ENCODE measurements at places on chromosomes 13 and 19.

- no peak for DNase-seq
These were observed 16.3 kb upstream of the DNMT1 start for GRCh38 chr19:10211061-10211460.

- no peak for DNase-seq
These were observed 279.3 kb downstream of the MZT1 start for GRCh38 chr13:72448082-72448481.

DNA sequence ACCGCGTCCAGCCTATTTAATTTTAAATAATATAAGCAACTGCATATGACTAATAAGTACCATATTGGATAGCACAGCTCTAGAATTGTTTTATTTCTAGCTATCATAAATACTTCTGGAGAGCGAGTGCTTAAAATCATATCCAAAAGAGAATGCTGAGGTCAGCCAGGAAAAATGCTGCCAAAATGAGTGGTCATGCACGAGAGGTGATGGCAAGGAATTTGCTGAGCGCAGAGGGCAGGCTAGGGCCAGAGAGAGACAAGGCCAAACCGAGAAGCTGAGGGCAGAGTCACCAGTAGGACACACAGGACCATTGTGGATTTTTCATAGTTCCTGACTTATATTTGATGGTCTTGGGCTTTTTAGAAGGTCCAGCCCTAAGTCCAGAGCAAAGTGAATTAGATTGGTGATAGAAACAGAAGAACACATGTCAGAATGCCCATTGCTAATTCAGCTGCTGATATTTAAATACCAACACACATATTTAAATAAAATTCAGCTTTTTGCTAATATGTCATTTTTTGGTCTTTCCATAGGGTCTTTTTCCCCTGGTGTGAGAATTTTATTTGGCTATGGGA lies 33.6 kb upstream of the UBL3 start:
- DNase-seq = no peak

DNA sequence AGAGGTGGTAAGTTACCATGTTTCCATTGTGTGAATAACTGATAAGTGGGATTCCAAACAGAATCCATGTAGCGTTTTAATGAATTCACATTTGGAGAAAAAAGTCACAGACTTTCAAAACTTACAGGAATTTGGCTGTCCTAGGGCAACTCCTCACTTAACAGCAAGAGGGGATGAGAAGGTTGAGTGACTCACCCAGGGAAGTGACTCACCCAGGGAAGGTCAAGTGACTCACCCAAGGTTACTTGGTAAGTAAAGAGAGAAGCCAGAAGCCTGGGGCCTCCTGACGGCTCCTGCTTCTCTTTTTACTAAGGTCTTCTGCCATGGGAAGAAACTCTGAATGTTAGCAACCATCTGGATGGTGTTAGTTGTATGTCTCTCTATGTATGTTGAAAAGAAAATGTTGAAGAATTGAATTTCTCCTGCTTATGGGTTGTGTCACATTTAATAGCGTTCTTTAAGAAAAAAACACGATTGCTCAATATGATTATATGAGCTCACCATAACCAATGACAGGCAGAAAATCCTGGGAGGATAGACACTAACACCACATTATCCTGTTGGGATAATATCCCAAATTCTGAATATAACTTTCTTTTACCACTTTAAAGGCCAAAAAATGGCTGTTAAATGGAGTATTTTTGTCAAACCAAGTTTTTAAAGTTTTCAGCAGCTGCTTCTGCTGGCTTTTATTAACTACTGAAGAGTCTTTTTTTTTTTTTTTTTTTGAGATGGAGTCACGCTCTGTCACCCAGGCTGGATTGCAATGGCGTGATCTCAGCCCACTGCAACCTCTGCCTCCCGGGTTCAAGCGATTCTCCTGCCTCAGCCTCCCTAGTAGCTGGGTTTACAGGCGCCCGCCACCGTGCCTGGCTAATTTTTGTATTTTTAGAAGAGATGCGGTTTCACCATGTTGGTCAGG lies 195.6 kb downstream of the GGACT start:
- peak; percentile 13 for DNase-seq

GRCh38 chr13:113078902-113079780 lies 26.4 kb upstream of the F7 start:
- no peak for DNase-seq

GRCh38 chr13:113164492-113164891 lies 6.0 kb downstream of the PROZ start:
- no peak for DNase-seq

GRCh38 chr19:4103080-4103433 lies 20.9 kb downstream of the MAP2K2 start:
- no peak for DNase-seq

DNA sequence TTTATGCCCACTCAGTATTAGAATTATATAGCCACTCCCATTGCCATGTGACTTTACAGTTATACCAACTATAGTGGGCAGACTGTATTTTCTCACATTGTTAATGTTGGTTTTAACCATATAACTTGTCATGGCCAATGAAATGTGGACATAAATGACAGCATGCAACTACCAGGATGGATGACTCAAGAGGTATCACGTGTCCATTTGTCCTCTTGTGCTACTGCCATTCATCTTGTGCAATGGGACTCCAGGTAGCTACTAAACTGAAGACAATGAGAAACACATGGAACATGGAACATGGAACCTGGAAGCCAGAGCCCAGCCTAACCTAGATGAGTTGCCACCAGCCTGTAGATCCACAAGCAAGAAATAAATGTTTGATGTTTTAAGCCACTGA lies 242.7 kb upstream of the IPO5 start:
- DNase-seq = no peak

- no peak for DNase-seq
These were observed 1738.2 kb upstream of the MIR17HG start for GRCh38 chr13:89609318-89609717.

DNA sequence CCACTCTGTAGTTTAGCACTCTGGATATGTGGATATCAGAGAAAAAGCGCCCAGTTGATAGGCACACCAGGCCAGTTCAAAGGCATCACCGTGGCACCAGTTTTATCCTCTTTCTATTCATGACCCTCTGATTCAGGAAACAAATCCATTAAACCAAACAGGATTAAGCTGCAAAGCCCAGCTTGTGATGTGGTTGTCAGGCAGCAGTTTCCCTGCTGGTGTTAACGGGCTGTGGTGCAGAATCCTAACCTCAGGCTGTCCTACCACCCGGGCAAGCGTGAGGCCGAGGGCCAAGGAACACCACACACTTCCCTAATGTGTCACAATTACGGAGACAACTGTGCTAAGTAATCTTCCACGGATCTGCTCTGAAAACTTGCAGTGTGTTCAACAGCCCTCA lies 209.1 kb downstream of the OLFM4 start:
- no peak for DNase-seq

- DNase-seq = no peak
These were observed 135.0 kb downstream of the KDM4B start for GRCh38 chr19:5103812-5104410.

DNA sequence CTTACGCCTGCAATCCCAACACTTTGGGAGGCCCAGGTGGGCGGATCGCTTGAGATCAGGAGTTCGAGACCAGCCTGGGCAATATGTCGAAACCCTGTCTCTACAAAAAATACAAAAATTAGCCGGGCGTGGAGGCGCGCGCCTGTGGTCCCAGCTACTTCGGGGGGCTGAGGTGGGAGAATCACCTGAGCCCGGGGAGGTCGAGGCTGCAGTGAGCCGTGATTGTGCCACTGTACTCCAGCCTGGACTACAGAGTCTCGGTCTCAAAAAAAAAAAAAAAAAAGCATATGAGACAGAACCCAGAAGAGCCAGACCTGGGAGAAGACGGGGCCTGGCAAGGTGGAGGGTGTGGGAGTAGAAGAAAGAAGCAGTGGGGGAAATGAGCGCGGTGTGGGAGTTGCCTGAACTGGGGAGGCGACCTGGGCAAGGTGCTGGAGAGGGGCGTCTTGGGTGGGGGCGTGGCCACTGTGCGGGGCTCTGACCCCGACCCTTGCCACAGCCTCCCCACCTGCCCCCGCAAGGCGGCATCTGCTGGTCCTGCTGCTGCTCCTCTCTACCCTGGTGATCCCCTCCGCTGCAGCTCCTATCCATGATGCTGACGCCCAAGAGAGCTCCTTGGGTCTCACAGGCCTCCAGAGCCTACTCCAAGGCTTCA lies 533 bp downstream of the DKKL1 start:
- no peak for DNase-seq

DNA sequence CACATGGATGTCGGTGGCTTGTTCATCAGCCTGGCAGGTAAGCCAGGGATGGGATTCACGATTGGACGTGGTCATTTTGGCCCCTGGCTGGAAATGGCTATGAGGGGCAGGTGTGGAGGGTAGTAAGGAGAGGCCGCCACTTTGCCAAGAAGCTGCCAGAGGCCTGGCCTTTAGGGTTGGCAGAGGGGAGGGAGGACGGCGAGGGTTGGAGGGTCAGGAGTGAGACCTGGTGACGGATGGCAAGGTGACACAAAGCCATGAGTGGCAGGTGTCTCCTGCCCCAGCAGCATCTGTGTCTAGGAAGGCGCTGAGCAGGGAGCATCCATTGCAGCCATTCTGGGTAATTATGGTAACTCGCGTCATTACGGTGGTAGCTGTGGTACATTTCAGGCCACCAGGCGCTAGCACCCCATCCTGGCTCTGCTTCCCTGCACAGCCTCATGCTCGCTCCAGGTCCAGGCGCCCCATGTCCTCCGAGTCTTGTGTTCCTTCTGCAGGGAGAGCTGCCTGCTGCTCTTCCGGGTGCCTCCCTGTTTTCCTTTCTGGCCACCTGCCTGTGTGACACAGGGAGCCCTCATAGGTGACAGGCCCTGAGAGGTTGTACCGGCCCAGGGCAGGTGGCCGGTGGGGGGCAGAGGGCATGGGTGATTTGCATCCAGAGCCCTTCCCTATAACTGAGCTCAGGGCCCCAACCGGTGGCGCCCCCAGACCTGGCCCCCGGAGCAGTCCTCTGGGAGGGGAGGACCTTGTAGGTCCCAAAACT lies 4.2 kb downstream of the SSBP4 start:
- no peak for DNase-seq

- no peak for DNase-seq
These were observed 16.9 kb upstream of the SPIB start for GRCh38 chr19:50401605-50402450.

DNA sequence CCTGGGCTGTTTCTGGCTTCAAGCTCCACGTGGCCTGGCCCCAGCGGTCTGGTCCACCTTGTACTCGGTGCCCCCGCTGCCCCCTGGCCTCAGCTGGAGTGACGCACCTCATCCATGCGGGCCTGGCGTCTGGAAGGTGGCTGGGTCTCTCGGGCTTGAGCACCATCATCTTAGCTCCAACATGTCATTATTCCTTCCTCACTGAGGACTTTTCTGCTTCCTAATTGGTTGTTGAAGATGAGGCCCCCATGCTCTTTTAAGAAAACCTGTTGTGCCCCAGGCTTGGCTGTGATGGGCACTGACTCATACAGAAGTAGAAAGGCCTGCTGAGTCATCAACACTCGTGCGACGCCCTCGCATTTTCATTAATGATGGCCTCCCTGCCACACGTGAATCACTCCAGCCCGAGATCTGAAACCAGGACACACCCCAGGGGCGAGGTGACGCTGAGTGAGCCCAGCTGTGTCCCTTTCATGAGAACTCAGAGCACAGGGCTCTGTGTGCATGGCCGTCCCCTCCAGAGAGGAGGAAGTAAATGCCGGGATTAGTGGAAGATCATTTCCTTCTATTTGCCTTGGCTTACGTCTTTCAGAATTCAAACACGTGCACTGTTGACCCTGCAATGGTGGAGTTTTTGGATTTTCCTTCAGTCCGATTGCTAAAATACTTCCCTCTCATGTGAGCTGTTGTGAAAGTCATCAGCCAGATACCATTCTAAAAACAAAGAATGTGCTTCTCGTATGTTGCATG lies 14.0 kb upstream of the GJA3 start:
- peak; percentile 78 for DNase-seq

- DNase-seq = no peak
These were observed 3.2 kb downstream of the MAP2K2 start for GRCh38 chr19:4120559-4121272.

DNA sequence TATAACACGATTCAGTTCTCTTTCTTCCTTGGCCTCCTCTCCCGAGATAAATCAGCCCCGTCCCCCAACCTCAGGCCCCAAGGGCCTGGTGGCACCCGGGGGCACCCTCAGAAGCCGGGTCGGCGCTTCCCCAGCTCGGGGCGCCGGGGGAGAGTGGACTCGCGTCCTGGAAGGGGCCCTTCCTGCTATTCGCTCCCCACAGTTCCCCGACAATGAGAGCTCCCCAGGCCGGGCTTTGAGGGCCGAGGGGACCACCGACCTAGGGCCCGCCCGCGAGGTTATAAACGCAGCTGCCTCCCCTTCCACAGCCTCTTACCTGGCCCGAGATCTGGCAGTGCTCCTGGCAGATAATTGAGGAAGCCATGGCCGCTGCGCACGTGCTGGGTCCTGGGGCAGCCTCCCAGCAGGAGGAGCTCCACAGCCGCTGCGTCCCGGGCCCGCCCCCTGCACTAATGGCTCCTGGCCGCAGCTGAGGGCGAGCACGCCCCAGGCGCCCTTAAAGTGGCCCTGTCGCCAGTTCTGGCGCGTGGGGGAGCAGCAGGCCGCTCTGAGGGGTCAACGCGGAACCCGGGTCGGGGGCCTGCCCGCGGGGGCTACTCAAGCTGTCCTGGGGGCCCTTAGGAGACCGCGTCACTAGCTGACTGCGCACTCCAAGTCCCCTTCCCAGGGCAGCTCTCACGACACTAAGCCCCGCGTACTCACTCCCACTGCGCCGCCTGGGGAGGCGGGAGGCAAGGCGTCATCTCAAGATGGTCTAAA lies at the start of gene SOHLH2:
Gene SOHLH2 (minus strand): TSS at position 394 of the 759 bp plus-strand sequence. CDS start 30 bp downstream, at position 364.
- no peak for DNase-seq

GRCh38 chr19:1307320-1307719 lies 21.6 kb downstream of the EFNA2 start:
- DNase-seq = no peak

DNA sequence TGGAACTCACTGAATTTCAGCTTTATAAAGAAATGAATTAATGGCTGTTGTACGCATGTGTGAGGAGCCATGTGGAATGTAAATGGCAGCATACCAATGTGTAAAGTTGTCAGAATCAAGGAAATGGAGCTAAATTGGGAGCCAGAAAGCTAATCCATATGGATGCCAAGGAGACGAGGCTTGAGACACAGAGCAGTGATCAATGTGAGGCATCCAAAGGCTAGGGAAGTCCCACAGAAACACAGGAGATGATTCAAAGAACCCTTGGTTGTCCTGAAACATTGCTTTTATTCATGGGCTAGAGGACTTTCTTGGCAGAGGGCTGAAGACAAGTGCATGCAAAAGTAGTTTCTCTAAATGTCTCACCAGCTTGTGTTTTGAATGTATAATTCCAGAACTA lies 556.5 kb upstream of the GPC6 start:
- no peak for DNase-seq

DNA sequence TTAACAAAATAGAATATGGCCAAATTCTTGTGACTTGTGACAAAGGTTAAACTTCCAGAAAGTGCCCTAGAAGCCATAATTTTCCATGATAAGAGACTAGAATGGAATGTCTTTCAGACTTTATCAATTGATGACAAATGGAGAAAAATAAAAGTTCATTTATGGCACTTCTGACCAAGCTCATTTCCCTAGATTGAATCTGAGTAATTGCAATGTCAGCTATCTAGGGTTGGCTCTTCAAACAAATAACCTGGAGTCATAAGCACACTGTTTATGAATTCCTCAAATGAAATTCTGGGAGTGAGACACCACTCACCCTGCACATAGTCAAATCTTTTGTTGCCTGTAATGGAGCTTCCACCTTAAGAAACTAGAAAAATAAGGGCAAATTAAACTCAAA lies 11.4 kb downstream of the ARHGEF7 start:
- no peak for DNase-seq

- no peak for DNase-seq
These were observed 6.6 kb upstream of the FBXW9 start for GRCh38 chr19:12703046-12703445.
